Right lobe of liver (tissue), 6 donors: ENCODE measurements at places on chromosomes 7 and 10.
A peak's percentile ranks its signal among the peaks of the same experiment; 100 is the strongest.

GRCh38 chr10:66538371-66538770 is 387.5 kb upstream of the LRRTM3 start:
- no peak for DNase-seq

GRCh38 chr10:122279725-122280141 is 8.6 kb downstream of the BTBD16 start:
- DNase-seq = no peak

- DNase-seq = peak; percentile 84
Observed at GRCh38 chr7:143882604-143883078, 19.3 kb downstream of the TCAF1 start.

DNA sequence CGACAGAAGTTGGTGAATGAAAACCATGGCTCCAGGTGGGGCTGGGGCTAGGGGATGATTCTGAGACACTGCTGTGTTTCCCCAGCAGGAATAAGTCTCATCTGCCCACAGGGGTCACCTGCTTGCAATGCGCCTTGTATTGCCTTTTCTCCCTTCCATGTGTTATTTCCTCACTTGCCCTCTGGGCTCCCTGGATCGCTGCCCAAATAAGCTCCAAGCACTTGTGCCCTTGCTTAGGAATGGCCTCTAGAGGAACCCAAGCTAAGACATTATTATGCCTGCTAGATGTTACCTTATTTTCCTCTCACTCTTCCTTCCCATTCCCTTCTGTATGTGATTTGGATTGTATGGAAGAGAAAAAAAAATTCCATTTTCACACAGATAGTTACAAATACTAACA is 24.8 kb upstream of the PLPP4 start:
- DNase-seq = no peak

DNA sequence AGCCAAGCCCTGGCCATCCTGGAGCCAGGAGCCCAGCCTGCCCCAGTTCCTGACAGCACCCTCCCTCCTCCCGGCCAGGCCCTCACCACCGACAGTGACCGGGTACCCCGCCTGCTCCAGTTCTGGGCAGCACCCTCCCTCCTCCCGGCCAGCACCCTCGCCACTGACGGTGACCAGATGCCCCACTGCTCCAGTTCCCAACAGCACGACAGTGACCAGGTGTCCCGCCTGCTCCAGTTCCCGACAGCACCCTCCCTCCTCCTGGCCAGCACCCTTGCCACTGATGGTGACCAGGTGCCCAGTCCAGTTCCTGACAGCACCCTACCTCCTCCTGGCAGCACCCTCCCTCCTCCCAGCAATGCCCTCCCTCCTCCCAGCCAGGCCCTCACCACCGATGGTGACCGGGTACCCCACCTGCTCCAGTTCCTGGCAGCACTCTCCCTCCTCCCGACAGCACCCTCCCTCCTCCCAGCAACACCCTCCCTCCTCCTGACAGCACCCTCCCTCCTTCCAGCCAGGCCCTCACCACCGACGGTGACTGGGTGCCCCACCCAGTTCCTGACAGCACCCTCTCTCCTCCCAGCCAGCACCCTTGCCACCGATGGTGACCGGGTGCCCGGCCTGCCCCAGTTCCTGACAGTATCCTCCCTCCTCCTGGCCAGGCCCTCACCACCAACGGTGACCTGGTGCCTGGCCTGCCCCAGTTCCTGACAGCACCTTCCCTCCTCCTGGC is 40.3 kb downstream of the VIPR2 start:
- peak; percentile 33 for DNase-seq

- DNase-seq = no peak
Observed at GRCh38 chr7:17010637-17011300, 129.0 kb upstream of the AGR3 start.

DNA sequence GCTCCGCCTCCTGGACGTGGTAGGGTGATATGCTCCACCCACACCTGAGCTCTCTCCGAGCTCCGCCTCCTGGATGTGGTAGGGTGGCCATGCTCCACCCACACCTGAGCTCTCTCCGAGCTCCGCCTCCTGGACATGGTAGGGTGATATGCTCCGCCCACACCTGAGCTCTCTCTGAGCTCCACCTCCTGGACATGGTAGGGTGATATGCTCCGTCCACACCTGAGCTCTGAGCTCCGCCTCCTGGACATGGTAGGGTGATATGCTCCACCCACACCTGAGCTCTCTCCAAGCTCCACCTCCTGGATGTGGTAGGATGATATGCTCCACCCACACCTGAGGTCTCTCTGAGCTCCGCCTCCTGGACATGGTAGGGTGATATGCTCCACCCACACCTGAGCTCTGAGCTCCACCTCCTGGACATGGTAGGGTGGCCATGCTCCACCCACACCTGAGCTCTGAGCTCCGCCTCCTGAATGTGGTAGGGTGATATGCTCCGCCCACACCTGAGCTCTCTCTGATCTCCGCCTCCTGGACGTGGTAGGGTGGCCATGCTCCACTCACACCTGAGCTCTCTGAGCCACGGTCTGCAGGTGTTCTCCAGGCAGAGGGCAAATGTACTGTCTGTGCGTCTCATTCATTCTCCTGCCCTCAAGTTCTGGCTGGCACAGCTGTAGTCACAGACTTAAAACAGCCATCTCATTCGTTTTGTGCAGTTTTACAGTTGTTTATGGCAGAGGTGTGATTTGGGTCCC is 252.4 kb downstream of the DIP2C start:
- no peak for DNase-seq

GRCh38 chr7:42931447-42931833 is 534 bp downstream of the PSMA2 start:
- no peak for DNase-seq

- DNase-seq = no peak
Observed at GRCh38 chr10:2294739-2295138, 557.4 kb upstream of the ADARB2 start.

DNA sequence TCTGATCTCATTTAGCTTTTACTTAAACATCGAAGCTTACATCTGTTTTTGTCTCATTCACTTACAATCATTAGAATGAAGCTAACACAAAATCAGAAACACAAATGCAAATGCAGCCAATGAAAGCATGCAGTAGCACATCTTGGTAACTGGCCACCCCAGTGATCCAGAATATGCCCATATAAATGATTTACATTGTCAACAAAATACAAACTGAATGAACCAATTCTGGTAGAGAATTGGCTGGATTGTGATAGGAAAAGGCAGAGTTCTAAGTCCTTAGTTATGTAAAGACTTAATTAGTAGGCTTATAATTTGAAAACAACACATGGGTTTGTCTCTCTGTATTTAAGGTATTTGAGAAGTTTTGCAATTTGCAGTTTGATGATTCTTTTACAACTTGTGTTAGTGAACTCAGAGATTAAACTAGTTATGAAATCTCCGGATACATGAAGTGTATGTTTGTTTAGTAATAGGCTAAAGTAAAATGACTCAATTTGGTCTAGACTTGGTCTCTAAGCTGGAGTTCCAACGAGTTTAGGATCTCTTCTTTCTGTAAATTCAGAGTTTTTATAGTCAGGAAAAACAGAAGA is 21.2 kb downstream of the TECTB start:
- no peak for DNase-seq

GRCh38 chr7:151058781-151059366 is 515 bp upstream of the SLC4A2 start:
- DNase-seq = no peak

GRCh38 chr10:16788125-16788524 is 29.1 kb downstream of the RSU1 start:
- DNase-seq = no peak

GRCh38 chr7:3266240-3266639 is 34.8 kb upstream of the SDK1 start:
- no peak for DNase-seq

- DNase-seq = no peak
Observed at GRCh38 chr7:149865437-149865836, 8.3 kb upstream of the ATP6V0E2 start.

DNA sequence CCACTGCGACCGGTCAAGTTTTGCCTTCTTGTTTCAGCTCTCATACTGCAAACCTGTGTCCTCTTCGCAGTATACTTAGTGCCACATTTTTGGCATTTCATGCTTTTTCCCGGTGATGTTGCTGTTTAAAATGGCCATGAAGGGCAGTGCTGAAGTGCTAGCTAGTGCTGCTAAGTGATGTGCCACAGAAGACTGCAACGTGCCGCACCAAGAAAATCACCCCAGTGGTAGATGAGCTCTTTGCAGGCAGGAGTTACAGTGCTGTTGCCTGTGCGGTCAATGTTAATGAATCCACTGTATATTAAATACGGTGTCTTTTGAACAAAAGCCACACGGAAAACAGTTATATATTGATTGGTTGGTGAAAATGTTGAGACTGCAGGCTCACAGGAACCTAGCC is 120.3 kb downstream of the ANLN start:
- no peak for DNase-seq

DNA sequence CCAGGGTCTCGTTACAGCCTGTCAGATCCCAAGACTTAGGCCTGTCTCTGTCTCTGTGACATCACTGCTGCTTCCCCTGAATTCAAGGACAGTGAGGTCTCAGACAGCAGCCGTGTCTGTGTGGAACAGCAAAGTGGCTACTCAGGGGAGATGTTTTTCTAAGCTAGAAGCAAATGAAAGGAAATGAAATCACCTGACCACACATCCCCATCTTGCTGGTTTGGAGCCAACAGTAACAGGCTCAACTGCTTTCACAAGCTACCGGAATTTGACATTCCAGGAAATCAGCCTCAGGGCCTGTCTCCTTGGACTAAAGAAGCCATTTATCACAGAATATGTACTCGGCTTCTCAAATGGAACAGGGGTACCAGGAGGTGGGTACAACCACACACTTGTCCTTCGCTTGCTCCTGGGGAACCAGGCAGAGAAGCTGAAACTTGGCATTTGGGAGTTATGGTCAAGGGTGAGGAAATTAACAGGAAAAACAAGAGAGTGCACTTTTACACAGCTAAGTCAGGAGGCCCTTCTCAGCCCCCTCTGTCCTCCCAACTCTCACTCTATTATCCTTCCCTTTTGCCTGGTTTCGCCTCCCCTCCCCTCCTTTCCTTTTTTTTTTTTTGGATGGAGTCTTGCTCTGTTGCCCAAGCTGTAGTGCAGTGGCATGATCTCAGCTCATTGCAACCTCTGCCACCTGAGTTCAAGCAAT is 73.2 kb downstream of the SPDYE5 start:
- DNase-seq = no peak

- no peak for DNase-seq
Observed at GRCh38 chr7:92498557-92498956, 20.8 kb upstream of the ERVW-1 start.

GRCh38 chr10:117568334-117568733 is 25.8 kb downstream of the EMX2 start:
- DNase-seq = no peak

GRCh38 chr10:96683065-96683464 is 37.2 kb downstream of the PIK3AP1 start:
- no peak for DNase-seq

GRCh38 chr10:126334272-126334671 is 54.0 kb downstream of the ADAM12 start:
- no peak for DNase-seq

GRCh38 chr10:125159932-125160855 is at the start of gene CTBP2:
TSS of gene CTBP2 (minus strand) at chr10:125160563.
- DNase-seq = peak; percentile 61

DNA sequence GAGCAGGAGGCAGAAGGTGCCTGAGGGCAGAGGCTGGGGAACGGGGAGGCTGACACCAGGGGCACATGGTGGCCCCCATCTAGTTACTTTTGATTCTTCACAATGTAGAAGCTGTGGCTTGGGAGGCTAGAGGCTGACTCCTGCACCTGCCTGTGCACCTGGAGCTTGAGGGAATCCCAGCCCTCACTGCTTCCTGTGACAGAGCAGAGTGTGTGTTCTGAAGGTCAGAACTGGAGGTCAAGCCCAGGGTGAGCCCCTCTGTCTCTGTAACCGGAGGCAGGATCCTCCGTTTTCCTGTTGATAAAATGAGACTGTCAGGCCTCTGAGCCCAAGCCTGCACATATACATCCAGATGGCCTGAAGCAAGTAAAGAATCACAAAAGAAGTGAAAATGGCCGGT is 124.8 kb downstream of the ACTR3B start:
- no peak for DNase-seq

DNA sequence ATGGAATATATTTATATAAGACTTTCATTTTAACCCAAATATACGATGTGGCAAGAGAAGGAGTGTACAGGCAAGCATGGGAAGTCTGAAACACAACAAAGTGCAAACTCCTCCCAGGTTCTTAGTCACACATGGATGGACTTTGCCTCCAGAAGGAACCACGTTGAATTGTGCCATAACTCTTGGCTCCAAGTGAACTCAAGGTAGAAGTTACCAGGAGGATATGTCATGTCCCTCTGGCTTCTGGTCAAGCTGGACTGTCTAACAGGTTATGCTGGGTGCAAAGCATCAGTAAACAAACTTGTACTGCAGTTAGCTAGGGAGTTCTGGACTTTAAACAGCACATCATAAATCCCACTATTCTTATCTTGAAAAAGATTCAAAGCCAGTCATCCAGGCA is 328.3 kb upstream of the TEX47 start:
- no peak for DNase-seq

DNA sequence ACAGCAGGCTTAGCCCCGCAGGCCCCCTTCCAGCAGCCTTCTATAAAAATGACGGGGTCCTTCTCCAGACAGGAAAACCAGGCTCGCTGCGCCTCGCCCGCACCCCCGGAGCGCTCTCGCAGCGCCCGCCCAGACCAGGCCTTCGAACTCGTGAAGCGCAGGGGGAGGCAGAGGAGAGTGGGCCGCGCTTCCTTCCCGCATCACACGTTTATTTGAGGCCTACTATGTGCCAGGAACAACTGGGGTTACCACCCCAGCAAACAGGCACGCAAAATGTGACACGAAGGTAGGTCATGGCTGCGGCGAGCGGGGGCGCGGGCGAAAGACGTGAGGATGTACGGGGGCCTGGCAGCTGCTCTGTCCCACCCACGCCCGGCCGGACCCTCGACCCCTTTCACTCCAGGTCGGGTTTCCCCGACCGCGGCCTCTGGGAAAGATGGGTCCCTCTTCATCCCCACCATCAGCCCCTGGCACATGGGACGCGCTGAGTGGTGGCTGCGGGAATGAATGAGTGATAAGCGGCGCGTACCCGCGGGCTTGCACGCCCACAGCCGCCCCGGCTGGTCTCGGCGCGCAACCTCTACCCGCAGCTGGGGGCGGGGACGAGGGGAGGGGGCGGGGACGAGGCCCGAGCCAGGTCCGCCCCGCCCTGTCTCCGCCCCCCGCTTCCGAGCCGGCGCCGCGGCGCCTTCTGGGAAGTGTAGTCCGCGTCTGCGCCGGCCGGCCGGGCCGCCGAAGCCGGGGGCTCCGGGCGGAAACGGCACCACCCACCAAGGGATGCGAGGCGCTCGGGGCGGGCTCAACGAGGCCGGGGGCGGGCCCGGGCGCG is 59.1 kb downstream of the ZNF467 start:
- peak; percentile 89 for DNase-seq

GRCh38 chr10:114655671-114656070 is 2.4 kb downstream of the ABLIM1 start:
- no peak for DNase-seq

- no peak for DNase-seq
Observed at GRCh38 chr7:125032943-125033342, 103.3 kb upstream of the POT1 start.
